Stimulated activated memory B cell treated with anti-CD40 and anti-IgM and Interleukin-4, amounts not matched to agents 10 μg/mL and 1 μg/mL and 100 μg/mL, for 72 hours (primary cell): ENCODE measurements at places on chromosomes 6 and 20.

- no peak for ATAC-seq
Observed at GRCh38 chr6:54074109-54074508, 37.1 kb upstream of the MLIP start.

DNA sequence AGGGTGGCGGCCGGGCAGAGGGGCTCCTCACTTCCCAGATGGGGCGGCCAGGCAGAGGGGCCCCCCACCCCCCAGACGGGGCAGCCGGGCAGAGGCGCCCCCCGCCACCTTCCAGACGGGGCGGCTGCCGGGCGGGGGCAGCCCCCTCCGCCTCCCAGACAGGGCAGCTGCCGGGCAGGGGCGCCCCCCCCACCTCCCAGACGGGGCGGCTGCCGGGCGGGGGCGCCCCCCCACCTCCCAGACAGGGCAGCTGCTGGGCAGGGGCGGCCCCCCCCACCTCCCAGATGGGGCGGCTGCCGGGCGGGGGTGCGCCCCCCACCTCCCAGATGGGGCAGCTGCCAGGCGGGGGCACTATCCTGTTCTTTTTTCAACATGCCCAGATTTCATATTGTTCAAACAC, 78.2 kb upstream of the DST start:
- peak; percentile 76 for ATAC-seq

GRCh38 chr6:70241031-70241430, 61.9 kb downstream of the COL9A1 start:
- ATAC-seq = no peak

DNA sequence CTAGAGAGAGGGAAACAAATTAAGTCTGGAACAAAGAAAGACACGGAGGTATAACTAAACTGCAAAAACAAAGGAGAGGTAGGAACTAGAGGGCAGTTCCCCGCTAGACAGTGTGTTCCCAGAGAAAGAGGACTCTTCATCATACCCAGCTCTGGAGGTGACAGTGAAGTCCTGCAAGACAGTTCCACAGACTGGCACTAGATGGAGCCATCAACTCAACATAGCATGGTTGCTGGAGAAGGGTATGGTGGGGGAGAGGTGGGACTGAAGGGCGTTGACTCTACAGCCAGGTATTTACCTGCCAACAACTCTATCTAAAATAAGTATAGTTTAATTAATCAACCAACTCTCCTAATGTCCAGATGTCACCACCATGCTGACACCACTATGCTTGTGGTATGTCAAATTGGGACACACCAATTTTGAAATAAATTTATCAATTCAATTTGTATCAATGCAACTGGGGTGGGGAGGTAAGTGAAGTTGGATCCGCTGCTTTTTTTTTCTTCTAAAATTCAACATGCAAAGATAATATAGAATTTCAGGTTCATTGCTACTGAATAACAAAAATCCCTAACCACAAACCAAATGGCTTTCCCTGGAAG, 9.7 kb downstream of the BACH2 start:
- no peak for ATAC-seq

- ATAC-seq = no peak
Observed at GRCh38 chr6:147586044-147586443, 77.6 kb downstream of the SAMD5 start.
